ENCODE measurements at places on chromosomes 5 and 9.
A peak's percentile ranks its signal among the peaks of the same experiment; 100 is the strongest.

GRCh38 chr5:135944967-135945560, 9.7 kb downstream of the LECT2 start:
- DNase-seq: peak; percentile 7

DNA sequence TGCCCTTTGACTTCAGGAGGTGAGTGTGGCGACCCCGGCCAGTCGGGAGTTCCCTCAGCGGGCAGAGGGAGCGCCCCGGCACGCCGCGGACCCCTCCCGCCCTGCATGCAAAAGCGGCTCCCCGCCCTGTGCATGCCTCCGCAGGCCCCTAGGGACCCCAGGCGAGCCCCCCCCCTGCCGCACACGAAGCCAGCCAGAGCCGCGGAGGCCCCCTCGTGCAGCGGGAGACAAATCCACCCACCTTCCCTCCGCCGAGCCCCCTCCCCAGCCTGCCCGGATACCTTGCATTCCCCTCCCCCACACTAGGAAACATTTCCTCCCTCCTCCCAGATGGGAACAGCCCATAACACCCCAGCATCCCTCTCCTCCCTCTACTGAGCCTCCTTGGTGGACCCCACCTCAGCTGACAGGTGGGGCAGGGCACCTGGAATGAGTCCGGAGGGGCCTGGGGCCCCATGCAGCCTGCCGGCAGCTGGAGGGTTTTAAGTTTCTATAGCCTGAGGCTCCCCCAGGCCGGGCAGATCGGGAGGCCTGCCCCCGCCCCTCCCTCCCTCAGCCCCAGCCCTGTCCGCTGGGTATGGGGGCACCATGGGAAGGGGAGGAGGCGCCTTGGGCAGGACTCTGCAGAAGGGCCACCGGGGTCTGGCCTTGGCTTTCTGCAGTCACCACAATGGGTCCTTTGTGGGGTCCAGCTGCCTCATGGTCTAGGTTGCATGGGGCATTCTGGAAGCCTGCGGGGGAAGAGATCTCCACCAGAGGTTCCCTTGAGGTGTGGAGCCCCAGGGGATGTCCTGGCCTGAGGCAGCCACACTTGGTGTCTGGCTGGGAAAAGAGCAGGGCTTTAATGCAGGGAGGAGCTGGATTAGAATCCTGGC, 601 bp downstream of the ERGIC1 start:
- no peak for DNase-seq

GRCh38 chr9:133803028-133803585, 65.0 kb upstream of the SARDH start:
- DNase-seq: no peak

- no peak for DNase-seq
Observed at GRCh38 chr5:5297432-5298067, 124.9 kb upstream of the ICE1 start.

DNA sequence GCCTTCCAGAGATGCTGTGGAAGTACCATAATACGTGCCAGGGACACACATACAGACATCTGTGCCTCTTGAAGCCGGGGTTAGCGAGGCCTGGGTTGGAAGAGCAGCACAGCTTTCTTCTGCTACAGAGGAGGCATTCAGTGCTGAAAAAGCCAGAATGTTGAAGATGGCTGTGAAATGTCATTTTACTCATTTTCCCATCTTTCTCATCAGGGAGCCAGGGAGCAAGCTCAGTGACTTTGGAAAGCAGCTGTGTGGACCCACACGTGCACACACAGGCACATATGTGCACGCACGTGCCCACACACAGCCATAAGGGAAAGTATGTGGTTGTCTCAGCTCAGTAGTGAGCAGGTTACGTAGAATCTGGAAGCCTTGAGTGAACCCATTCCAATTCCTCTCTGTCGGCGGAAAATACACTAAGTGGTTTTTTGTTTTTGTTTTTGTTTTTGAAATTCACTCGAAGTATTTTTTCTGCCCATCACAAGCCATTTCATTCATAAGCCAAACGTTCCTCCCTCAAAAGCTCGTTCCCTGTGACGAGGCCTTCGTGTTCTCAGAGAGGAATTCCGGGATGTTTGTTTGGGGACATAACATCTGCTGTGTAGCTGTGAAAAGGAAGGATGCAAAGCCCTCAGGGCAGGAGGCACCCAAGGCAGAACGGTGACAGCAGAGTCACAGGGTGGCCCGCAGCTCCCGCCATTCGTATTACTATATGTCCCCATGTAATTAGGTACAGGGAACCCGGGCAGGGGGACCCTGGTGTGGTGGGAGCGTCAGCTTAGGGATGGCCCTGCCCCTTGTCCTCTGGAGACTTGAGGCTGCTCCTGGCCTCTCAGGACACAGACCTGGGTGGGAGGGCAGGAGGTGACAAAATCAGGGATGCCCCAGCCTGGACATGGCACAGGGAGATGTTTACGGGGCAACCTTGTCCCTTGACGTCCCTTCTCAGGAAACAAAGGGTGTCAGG, 29.0 kb upstream of the ANKRD33B start:
- no peak for DNase-seq

DNA sequence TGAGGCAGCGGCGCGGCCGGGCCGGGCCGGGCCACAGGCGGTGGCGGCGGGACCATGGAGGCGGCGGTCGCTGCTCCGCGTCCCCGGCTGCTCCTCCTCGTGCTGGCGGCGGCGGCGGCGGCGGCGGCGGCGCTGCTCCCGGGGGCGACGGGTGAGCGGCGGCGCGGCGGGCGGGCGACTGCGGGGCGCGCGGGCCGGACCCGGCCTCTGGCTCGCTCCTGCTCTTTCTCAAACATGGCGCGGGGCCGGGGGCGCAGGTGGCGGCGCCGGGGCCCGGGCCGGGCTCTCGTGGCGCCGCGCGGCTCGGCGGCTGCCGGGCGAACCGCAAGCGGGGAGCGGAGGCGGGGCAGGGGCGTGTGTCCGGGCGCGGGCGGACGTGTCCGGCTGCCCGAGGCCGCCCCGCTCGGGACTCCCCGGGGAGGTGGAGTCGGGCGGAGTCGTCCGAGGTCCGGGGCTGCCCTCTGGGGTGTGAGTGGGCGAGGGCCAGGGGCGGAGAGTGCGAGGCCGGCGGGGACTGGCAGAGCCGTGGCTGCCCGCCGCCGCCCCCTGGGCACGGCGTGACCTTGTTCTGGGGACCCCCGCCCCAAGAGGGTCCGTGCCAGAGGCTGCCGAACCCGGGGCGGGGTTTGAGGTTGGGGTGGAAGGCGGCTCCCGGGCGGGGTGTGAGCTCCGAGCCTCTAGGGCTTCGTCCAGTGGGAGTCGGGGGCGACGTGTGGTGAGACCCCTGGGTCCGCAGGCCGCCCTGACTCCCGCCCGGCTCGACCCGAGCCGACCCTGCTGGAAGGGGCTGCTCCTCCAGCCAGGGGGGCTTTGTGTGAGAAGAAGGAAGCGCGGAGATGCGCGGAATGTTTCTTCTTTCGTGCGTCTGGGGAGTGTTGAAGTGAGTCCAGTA, 485 bp downstream of the TGFBR1 start:
- peak; percentile 63 for DNase-seq

Data from GM18507 (cell line).